ENCODE measurements at places on chromosomes 4 and X.

- peak; percentile 33 for DNase-seq
Observed at GRCh38 chrX:132775263-132775823, 183.1 kb downstream of the HS6ST2 start.

- DNase-seq = no peak
Observed at GRCh38 chr4:138909587-138909986, 106.0 kb upstream of the NOCT start.

DNA sequence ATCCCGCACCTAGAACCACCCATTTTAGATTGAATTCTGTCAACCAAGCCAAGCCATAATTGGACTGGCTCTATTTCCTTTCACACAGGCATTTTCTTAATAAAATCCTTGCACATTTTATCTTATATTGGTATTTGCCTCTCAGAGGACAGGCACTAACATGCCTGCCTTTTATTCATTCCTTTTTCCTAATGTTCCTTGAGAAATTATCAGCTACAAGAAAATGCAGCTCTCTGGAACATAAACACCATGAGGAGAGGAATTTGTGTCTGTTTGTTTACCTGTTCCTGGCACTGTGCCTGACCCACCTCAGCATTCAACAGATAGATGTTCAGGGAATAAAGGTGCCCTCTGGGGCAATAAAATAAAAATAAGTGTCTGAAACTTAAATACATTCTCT, 116.2 kb downstream of the PDHA2 start:
- no peak for DNase-seq

- no peak for DNase-seq
Observed at GRCh38 chrX:47198026-47198686, 4.5 kb downstream of the UBA1 start.

- DNase-seq = no peak
Observed at GRCh38 chr4:162015090-162015489, 148.7 kb downstream of the FSTL5 start.

GRCh38 chrX:45632506-45632905, 431.8 kb upstream of the DIPK2B start:
- no peak for DNase-seq

- no peak for DNase-seq
Observed at GRCh38 chr4:26084414-26084813, 170.4 kb downstream of the SMIM20 start.

DNA sequence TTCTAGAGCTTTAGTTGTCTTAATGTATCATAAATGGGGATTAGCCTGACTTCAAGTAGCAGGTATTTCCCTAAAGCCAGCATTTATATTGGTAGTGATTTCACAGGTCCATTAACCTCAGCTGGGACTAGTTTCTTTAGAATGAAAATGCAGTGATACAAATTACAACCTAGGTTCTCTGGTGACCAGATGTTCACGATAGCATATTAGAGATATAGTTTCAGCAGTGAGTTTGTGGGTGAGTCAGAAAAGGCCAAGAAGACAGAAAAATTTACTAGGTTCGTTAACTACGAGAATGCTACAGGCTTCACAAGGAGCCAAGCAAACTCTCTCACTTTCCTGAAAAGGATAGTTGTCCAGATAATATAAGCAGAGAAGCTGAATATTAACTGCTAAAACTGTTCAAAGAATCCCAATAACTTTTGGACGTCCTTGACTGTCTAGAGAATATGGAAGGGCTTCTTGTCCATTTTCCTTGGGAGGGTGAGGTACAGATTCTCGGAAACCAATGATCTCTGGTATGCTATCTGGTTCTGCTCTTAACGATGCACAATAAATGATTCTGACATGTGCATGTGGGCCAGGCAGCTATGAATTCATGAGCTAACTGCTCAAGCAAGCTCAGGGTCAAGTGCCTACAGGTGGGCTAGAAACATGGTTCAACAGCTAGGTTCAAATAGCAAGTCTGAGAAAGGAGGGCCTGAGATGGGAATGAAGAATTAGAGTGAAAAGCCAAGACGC, 6.0 kb upstream of the SPCS3 start:
- DNase-seq = no peak

GRCh38 chrX:126481916-126482315, 70.7 kb downstream of the DCAF12L1 start:
- DNase-seq = no peak

- DNase-seq = no peak
Observed at GRCh38 chr4:77176640-77177039, 19.6 kb downstream of the CCNG2 start.

DNA sequence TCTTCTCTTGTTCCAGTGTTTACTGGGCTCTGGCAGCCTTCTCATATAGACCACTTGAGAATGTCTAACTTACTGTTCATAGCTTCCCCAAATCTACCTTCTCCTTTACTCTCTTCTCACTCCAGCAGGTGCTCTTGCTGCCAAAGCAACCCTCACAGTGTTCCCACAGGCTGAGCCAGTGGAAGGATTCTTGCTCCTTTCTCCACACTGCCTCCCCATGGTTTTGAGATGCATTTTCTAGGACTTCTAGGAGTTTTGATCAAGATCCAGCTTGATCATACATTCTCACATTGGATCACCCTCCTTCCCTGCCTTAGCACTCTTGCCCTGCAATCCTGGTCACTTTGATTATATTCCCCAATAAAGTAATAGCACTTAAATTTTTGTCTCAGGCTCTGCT, 230.8 kb downstream of the TMEM47 start:
- DNase-seq = no peak

DNA sequence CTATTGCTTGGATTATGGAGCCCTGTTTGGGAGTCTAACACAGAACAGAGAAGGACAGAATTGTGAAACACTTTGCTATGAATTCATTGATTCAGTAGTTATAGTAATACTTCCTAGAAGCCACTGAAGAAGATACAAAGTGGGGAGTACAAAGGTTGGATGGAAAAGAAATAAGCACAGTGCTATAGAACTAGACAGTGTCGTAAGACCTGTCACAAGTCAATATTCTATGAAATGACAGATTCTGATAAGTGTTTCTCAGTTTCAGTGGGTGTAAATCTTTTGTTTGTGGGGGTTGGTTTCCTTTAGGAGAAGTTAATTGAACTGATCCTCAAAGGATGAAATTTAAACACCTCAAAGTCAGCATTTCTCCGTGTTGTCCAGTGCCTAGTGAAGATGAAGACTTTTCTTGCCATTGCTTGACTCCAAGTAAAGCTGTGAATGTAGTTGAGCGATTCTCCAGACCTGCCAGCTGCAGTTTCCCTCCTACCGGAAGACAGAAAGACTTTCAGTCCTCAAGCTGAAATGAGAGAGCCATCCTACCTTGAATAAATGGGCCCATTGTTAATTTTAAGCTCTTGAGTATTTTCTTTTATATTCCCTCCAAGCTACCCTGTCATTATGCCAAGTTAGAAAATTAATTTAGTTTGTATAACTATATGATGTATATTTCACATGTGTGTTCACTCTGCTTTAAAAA, 7.9 kb downstream of the PDLIM5 start:
- DNase-seq = no peak

GRCh38 chr4:53921856-53922255, 142.5 kb downstream of the CHIC2 start:
- no peak for DNase-seq

GRCh38 chr4:41106081-41106480, 108.3 kb downstream of the APBB2 start:
- no peak for DNase-seq

- no peak for DNase-seq
Observed at GRCh38 chr4:4871573-4872313, 12.3 kb downstream of the MSX1 start.

- DNase-seq = no peak
Observed at GRCh38 chrX:134891652-134892051, 99.1 kb upstream of the SMIM10 start.

- DNase-seq = no peak
Observed at GRCh38 chr4:115219315-115219860, 106.0 kb upstream of the NDST4 start.

DNA sequence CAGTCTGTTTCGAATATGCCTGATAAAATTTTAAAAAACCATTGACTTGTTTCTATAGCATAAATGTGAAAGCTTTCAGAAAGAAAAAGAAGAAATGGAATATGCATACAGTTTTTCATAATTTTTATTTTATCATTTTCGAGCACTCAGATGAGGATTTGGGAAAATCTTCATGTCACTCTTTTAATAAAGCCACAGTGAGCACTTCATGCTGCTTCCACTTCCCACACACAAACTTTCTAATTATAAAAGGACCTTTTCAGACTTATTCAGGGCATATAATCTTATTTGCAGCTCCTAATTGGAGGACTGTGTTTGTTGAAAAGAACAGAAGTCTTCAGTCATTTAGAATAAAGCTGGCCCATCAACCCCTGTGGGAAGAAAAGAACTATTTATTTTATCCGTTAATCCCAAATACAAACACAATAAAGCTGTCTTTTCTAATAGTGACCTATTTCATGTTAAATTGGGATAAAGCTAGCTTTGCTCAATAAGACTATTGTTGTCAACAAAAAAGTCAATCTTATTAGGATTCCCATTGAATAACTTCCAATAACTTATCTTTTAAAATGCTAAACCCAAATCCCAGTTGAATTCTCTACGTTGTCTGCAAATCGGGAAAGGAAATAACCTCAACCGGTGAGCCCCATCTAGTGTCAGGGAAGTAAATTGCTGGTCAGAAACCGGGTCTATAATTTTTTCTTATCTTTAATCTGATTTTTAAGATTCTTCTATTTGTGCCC, 211.5 kb downstream of the PDGFRA start:
- no peak for DNase-seq

- no peak for DNase-seq
Observed at GRCh38 chr4:101762534-101762933, 28.0 kb upstream of the BANK1 start.

DNA sequence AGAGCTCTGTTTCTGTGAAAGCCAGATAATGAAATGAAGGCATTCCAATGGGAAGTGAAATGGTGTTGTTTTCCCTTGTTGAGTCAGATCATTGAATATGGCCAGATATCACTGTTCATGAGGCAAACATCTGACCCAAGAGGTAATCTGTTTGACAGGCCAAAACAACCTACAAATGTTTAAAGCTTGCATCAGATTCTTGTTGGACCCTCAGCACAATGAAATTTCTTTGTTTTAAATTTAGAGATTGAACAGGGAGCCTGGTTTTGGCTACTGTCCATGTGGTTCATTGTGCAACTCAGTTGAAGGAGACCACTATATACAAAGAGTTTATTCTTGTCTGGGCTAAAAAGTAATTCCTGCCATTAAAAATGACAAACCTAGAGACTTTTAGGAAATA, 159.1 kb downstream of the AFF2 start:
- DNase-seq = no peak

DNA sequence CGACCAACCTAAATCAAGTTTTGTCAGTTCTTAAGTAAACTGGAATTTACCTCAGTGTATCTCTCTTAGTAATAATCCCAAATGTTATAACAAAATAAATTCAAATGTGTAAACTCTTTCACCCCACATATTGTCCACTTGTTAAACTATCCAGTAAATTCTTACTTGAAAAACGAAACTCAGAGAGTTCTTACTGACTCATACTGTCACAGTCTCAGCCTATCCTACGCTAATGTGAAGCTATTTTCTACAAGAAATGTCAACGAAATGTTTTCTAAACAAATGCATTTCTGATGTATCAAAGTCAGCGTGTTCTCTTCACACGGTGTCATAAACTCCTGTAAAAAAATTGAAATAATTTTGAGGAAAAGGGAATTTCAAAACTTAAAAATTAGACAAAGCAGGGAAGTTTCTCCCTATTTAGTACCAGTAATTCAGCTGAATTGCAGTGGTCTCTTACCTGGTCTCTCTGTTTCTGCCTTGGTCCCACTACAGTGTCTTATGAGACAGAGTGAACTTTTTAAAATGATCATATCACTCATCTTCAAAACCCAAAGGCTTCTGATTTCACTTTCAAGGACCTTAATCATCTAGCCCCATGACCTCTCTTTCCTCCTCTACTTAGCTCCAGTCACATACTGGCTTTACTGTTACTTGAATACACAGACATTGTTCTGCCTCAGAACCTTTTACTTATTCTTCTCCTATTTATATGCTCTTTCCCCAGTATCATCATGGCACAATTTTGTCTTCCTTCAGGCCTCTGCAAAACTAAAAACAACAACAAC, 63.3 kb downstream of the DCAF8L1 start:
- no peak for DNase-seq

- DNase-seq = peak; percentile 55
Observed at GRCh38 chr4:87007528-87008446, 73.0 kb downstream of the AFF1 start.

DNA sequence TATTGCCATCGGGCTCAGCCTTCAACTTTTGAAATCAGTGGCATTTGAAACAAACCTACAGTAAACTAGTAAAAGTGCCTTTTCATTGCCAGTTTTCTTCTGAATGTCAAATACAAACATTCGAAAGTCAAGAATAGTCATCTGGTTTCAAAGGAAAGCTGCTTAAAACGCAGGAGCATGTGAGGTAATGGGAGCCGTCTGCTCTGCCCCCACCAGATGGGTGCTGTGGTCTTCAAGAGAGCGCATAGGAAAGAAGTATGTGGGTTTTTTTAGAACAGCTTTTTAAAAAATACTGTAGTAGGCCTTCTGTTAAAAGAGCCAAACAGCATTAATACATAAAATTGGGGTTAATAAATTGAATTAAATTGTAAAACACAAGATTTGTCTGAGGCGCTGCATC, 88.6 kb downstream of the STOX2 start:
- DNase-seq = no peak

DNA sequence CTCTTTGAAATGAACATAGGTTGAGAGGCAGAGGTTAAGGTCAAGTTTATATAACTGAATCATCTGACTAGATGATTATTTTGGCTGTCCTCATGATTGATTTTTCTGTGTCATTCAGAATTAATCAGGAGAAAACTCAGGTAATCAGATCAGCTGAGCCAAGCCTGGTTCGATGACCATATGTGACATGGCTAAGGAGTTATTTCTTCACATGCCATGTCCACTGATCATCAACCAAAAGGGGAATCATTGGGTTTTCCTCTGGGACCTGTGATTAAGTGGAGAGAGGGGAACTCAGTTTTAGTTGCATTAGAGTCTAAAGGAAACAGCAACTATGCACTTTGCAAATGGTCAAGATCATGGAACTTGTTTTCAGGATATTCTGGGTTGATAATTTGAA, 20.3 kb upstream of the PACRGL start:
- no peak for DNase-seq

- no peak for DNase-seq
Observed at GRCh38 chrX:40149286-40150175, 51.8 kb upstream of the BCOR start.

DNA sequence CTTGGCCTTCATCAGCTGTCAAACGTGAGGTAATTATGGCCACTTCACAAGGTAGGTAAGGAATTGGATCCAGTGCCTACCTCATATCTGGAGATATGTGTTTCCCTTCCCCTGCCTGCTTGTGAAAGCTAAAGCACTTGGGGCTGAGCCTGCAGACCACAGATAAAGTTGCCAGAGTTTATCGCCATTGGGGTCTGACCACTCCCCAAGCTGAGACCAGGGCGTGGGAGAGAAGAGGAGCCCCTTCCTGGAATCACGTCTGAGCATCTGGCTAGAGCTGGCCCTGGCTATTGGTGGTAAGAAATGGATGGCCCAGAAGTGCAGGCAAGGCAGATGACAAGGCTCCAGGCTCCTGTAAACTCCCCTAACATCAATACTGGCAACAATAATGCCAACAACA, 2.7 kb downstream of the ALAS2 start:
- DNase-seq = no peak

GRCh38 chrX:119970574-119970973, 27.0 kb upstream of the NKAP start:
- DNase-seq = no peak

- DNase-seq = no peak
Observed at GRCh38 chr4:61293707-61294400, 93.7 kb downstream of the ADGRL3 start.

All from activated T-cell treated with anti-CD3 and anti-CD28 coated beads, Interleukin-2, amount 50 U/mL, for 48 hours (primary cell).